ENCODE measurements at places on chromosomes 1 and 21.

- no peak for DNase-seq
These were observed 2.3 kb upstream of the ACTA1 start for GRCh38 chr1:229436201-229436600.

DNA sequence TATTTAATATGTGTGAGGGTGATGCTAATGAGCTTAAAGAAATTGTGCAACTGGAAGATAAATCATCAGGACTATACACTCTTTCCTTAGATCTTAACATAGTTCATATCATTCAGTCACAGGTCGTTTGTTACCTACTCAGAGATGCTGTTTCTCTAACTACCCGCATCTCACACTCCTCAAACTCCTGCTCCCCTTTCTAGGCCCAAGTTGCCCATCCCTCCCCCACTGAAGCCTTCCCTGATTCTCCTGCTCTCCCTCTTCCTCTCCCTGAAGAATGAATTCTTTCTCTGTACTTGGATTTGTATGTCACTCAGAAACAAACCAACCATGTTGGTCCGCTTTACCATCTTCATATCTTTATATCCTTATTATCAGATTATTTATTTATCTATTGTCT is 9.1 kb downstream of the SH3GLB1 start:
- DNase-seq, result no peak

GRCh38 chr1:193555662-193556441 is 369.4 kb upstream of the B3GALT2 start:
- DNase-seq, result no peak

- DNase-seq, result no peak
These were observed 7.8 kb upstream of the CALML6 start for GRCh38 chr1:1907098-1907736.

- no peak for DNase-seq
These were observed 40.3 kb upstream of the ETV3 start for GRCh38 chr1:157178490-157178889.

GRCh38 chr1:222058249-222058648 is 316.4 kb upstream of the DUSP10 start:
- DNase-seq, result no peak

DNA sequence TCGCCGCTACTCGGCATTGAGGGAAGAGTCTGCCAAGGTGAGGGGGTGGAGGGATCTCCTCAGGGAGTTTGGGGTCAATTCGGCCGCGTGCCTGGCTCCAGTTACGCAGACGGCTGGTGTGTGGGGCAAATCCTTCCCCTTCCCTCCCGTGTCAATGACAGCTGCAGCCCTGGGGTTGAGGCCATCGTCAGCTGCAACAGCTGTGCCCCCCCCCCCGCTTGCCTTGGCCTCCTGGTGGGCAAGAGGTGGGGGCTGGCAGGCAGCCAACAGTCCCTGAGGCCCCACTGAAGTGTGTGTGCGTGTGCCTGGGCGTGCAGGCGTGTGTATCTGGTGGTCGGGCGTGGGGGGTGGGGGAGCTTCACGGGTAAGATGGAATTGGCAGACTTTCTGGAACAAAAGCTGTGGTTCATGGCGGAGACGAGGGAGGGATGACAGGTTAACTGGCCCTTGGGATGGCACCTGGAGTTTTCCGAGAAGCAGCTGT is 25.6 kb downstream of the PPFIA4 start:
- peak; percentile 97 for DNase-seq

DNA sequence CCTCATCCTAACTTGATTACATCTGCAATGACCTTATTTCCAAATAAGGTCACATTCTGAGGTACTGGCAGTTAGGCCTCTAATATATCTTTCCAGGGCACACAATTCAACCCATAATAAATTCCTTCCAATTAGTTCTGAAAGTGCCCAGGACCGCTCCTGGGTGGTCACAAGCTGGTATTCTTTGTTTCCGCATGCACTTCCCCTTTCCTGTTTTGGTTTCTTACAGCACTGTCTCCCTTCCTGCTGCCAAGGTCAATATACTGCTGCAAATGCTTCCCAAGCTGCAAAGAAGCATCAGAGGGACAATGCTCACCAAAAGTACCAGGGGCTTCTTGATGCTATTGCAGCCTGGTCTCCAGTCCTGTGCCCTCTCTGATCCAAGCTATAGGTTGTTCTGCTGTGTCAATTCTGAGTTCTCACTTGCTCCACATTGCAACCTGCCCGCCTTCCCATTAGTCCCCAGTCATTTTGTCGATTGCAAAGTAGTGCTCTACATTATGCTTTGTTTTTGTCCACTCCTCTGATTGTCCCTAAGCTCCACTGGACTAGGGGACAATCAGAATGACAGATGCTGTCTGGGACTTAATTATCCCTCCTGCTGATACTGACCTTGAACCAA is 13.9 kb upstream of the XPR1 start:
- no peak for DNase-seq

- no peak for DNase-seq
These were observed 4.0 kb downstream of the PGLYRP4 start for GRCh38 chr1:153344718-153345025.

GRCh38 chr1:56070601-56071000 is 508.8 kb downstream of the PLPP3 start:
- no peak for DNase-seq

DNA sequence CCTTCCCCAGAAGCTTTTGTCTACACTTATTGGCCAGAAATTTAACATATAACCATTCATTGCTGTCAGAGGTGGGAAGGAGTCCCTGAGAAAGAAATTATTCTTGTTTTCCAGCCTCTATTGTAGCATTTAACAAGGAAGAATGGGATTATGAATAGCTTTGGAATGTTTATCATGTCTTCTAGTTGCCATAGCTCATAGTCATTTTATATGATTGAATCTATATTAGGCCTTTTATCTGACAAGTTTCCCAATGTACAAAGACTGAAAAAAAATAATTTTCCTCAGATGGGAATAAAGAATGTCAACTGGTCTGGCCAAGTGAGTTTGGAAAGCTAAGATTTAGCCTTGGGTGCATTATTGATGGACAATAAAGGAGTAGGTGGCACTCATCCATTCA is 28.3 kb downstream of the PTPRC start:
- DNase-seq, result no peak

GRCh38 chr1:95043141-95043980 is 29.4 kb downstream of the ALG14 start:
- DNase-seq, result peak; percentile 66

- no peak for DNase-seq
These were observed 11.5 kb downstream of the FCRL5 start for GRCh38 chr1:157540852-157541251.

DNA sequence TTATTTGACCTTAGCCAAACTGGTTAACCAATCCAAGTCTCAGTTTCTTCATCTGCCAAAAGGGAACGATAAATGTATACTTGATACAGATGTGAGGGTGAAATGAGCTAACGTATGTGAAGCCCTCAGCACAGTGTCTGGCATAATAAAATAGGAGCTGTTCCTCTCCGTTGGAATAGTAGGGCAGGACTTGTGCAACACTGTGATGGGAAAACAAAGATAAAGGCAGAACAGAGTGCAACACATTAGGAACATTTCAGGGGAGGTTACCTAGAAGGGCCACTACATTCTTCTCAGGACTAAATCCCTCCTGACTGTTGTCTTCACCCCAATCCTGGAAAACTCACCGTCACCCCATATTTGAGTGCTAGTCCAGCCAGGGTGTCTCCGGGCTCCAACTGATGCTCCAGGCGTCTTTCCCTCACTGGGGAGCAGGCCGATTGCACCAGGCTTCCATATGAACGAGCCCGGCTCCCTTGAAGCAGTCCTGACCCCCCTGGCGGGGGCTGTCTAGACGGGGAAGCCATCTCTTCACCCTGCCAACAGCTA is 896 bp downstream of the LYSMD1 start:
- DNase-seq, result no peak

DNA sequence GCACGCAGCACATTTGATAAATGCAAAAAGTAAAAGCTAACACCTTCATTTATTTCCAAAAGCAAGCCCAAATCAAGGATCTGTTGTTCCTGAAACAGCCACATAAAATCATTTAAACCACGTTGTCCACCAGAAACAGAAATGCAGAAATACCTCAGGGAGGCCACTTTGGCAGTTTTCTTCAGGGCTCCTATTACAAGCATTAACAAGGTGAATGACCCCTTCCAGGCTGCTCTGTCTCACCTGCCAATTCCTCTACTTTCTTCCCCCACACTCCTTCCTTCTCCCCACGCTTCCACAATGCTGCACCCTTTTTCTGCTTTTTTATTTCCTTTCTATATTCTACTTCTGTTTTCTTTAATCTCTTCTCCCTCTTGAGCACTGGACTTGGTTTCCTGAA is 55.0 kb upstream of the PTGFRN start:
- DNase-seq, result no peak

DNA sequence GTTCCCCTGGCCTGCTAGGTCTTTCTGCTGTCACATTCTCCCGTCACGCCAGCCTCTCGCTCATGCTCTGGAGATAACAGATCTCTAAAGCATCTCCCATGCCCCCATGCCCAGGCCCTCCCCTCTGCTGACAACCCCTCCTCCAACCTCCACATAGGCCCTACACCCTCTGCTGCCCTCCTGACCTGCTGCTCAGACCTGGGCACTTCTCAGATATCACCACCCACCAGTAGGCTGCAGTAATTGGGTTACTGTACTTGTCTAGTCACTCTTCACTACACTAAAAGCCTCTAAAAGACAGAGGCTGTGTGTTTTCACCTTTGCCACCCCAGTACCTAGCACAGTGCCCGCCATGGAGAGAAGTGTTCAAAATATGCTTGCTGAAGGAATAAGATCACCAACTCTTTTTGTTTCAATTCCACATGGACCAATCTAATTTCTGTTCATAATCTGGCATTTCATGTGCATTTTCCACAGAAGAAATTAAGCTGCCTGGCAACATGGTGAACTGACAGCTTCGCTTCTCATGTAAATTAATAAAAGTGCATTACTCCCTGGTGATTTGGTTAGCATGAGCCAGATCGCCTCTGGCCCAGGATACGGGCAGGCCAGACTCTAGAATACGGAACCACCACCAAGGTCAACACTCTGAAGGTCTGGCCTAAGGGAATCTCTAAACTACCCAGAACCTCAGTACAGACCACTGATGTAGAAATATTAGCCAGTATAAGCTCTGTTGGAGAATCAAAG is 20.7 kb downstream of the LBR start:
- no peak for DNase-seq

DNA sequence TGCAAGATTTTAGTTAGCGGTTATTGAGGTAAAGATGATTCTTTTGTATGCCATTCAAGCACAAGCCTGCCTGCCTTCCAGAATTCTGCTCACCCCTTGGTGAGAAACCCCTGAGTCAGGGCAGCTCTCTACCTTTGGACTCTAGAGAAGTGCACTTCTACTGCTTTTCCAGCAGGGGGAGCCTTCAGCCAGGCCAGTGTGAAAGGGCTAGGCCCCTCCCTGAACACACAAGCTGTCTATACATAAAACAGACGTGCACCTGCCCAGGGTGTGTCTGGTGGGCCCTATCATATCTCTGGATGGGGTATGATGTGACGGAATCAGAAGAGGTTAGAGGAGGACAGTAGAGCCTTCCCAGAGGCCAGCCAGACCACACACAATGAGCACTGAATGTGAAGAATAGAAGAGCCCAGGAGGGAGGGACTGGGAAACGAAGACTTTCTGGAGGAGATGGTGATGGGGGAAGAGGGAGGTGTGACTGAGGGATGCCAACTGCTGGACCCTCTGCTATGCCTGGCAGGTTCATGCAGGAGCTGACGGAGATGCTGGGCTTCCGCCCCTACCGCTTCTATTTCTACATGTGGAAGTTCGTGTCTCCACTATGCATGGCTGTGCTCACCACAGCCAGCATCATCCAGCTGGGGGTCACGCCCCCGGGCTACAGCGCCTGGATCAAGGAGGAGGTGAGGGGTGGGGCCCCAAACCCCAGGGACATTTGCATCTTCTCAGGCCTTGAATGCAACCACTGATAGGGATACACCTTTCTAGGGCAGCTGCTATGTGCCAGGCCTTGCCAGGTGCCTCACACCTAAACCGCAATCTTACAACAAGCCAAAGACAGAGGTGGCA is 13.0 kb upstream of the KCNC4 start:
- peak; percentile 52 for DNase-seq

DNA sequence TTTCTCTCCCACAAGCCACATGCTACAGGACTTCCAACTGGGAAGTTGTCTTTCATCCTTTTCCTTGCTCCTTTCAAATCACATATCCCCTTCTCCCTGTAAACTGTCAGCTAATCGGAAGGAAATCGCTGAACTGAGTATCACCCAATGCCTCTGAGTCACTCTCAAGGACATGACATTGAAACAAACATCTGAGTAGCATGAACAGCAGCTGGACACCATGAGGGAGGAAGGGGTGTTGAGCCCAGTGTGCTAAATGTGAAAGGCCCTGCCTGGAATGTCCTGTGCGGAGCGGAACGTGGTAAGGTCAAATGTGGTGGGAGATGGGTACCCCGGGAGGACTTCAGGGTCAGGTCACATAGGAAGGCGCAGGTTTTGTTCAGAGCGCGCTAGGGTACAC is at the start of gene OR2AJ1:
TSS of gene OR2AJ1 (plus strand) at position 22 of the 400 bp plus-strand sequence. CDS start 8,880 bp downstream, outside the sequence.
- DNase-seq, result no peak

GRCh38 chr1:91278754-91279153 is 125.9 kb downstream of the HFM1 start:
- DNase-seq, result peak; percentile 3
